T-helper 9 cell (primary cell): ENCODE measurements at places on chromosomes 2 and 18.

DNA sequence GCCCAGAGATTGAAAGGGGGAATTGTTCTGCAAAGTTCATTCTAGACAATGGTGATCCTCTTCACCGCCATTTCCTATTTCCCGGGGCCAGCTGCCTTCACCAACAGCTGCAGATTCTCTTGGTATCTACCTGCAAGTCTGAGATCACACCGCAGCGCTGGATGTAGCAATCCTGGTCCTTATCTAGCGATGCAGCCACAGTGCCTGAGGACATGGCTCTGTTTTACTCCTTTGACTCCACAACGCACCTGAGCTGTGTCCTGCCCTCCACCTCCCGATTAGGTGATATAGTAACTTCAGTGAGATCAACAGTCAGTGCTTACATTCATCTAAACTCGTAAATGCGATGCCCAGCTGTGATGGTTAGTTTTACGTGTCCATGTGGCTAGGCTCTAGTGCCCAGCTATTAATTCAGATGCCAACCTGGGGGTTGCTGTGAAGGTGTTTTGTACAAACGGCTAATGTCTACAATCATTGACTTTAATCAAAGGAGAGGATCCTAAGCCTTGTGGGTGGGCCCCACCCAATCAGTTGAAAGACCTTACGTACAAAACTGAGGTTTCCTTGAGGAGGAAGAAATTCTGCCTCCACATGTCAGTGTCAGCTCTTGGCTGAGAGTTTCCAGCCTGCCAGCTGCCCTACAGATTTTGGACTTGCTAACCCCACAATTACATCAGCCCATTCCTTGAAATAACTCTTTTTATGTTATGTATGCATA is 189.8 kb downstream of the SH3BP4 start:
- no peak for DNase-seq

- DNase-seq = no peak
Observed at GRCh38 chr18:32048507-32049091, 30.0 kb downstream of the RNF125 start.

GRCh38 chr2:233352141-233352842 is 2.0 kb upstream of the DGKD start:
- DNase-seq = no peak

DNA sequence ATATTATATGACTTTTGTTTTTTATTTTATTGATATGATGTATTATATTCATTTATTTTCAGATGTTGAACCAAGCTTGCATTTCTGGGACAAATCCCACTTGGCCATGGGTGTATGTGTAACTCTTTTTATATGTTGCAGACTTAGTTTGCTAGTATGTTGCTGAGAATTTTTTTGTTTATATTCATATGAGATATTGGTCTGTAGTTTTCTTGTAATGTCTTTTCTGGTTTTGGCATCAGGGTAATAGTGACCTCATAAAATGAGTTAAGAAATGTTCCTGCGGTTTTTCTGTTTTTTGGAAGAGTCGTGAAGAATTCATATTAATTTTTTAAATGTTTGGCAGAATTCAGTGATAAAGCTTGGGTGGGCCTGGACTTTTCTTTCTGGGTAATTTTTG is 88.7 kb downstream of the ASB1 start:
- no peak for DNase-seq

- no peak for DNase-seq
Observed at GRCh38 chr2:240628507-240628807, 3.2 kb downstream of the GPR35 start.

DNA sequence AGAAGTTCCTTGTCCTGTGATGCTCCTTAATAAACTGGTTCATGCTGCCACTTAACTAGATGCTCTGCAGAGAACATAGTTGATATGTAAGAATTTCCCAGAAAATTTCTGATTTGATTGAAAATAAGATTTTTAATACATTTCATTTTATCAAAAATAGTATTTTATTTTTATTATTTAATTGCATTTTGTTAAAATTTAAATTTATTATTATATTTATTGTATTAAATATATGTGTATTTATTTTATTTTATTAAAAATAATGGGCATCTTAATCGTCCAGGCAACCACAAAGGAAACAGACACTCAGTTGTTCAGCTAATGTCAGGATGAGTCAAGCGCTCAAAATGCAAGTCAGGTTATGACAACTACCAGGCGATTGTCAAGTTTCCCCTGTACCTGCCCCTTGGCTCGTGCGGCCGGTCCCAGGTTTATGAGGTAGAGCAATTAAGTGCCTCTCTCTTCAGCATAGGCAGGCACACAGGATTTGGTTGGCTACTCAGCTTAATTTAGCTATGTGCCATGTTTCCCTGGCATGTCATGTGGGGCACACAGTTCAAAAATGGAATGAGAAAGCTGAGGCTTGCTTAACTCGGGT is 361.2 kb downstream of the RND3 start:
- DNase-seq = no peak

GRCh38 chr2:168997794-168998193 is 33.3 kb downstream of the ABCB11 start:
- DNase-seq = no peak

- no peak for DNase-seq
Observed at GRCh38 chr2:36348721-36349120, 6.9 kb upstream of the CRIM1 start.

- DNase-seq = no peak
Observed at GRCh38 chr2:175439416-175439815, 257.9 kb upstream of the ATP5MC3 start.

- no peak for DNase-seq
Observed at GRCh38 chr2:65940856-65941255, 494.1 kb upstream of the MEIS1 start.

DNA sequence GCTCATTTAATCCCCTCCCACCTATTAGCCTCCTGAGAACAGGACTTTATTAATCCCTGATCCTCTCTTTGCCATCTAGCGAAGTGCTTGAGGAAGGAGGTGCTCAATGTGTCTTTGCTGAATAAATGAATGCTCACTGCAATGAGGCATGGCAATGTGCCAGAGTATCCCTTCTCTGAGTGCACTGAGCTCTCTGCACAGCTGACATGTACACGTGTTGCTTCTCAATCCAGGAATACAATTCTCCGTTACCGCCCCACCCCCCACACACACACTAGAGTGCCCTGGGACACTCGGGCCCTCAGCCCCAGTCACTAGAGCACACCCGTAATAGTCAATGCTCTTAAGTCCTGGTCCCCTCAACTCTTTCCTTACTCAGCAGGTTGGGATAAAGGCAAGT is 41.4 kb downstream of the FAM178B start:
- DNase-seq = no peak

DNA sequence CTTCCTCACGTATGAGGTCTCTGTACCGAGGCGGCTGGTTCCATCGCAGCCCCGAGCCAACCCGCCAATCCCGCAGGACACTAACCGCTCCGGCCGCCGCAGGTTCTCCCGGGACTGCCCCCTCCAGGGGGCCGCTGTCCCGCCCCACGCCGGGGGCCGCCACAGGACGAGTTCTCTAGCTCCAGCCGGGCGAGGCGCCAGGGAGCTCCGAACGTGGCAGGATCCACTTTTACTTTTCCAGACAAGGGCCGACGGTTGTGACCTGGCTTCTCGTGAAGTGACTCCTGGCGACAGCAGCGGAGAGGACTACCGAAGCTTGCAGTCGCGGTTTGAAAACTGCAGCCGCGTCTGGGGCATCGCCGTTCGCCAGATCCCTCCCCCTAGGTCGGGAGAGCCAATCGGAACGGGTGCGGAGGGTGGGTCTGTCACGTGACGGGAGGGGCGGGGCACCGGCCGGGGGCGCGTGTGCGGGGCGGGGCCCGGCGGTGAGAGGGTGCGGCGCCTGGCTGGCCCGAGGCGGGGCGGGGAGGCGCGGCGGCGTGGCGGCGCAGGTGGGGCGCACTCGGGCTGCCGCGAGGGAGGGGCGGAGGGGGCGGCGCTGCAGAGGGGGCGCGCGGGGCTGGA is at the start of gene STK17B:
TSS of gene STK17B (minus strand) at position 331 of the 624 bp plus-strand sequence. CDS start 8,195 bp downstream, outside the sequence.
- DNase-seq = peak; percentile 97

- no peak for DNase-seq
Observed at GRCh38 chr18:57705832-57706595, 84.4 kb upstream of the NARS1 start.

DNA sequence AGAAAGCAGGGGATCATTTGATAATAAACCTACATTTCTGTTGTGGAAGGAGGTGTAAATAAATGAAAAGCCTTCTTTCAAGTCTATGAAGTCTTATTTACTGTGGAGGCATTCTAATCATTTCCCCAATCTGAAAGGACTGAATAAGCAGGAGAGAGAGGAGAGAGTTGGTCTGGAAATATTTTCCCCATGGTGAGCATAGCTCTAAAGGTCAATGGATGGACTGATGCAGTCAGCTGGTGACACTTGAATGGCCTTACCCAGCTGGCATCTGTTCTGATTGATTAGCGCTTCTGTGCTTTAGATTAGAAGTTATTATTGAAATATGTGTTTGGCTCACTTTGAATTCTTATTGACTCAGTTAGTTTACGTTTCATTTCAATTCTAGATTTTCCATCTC is 122.7 kb downstream of the PARD3B start:
- no peak for DNase-seq

DNA sequence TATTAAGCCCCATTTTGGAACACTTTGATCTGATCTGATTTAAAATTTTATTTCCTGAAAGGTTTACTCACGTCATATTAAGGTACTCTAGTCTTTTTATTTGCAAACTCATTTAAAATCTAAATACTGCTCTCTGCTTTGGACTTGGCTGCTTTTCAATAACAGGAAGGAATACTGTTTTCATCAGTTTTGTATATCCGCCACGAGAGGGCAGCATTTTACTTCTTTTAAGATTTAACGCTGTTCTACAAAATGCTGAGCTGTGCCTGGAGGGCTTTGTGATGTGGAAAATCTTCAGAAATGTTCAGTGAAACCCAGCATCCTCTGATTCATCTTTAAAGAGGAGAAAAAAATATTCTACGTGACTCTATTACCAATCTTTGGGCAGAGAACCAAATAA is 37.5 kb upstream of the SLC38A11 start:
- DNase-seq = peak; percentile 15

DNA sequence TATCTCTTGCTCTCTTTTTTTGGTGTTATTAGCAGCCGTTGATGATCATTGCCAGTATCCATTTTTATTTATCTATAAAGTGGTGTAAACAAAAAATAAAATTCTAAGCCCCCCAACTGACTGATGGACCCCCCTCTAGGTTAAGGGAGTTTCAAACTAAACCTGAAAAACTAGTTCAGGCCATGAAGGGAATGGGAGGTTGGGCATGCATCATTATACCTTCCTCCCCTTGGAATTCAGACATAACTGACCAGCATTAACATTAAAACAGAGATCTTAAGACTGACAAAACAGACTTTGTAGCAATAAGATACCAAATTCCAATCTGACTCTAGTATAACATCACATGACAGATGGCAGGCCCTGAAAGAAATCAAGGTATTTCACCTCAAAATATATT is 20.2 kb downstream of the RALBP1 start:
- no peak for DNase-seq

DNA sequence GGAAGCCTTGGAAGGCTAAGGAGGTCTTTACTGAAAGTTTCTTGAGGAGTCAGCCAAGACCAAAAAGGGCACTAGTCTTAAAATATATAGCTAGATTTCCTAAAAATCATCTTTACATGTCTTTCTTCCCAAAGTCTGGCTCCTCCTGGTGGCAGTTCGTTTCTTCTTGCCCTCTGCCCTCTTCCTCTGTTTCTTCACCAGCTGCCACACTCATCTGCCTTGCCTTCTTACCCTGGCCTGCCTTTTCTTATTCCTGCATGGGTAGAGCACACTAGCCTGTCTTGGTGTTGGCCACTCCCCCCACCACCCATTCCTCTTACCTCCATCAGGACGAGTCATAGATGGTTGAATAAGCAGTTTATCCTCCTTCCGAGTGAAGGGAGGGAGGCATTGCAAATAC is 129.8 kb downstream of the RAPGEF4 start:
- no peak for DNase-seq

- no peak for DNase-seq
Observed at GRCh38 chr2:149418065-149418464, 87.7 kb downstream of the LYPD6 start.

GRCh38 chr2:36565712-36566111 is 32.3 kb downstream of the FEZ2 start:
- no peak for DNase-seq

GRCh38 chr2:28643911-28644334 is 107.7 kb upstream of the PPP1CB start:
- DNase-seq = no peak

DNA sequence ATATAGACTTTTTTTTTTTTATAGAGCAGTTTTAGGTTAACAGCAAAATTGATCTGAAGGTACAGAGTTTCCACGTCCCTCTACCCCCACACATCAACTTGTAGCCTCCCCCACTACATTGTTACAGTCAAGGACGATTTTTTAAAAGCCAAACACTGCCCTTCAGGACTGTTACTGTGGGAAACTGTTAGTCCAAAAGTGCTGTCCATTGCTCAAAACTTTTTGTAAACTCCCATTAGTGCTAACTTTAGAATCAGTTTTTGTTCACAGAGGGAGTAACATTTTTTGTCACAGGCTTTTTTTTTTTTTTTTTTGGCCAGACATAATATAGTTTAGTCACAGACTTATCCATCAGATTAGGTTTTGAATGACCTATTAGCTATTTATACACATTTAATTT is 24.1 kb downstream of the ELP2 start:
- no peak for DNase-seq

GRCh38 chr2:219272356-219272755 is 6.8 kb upstream of the DNAJB2 start:
- DNase-seq = no peak

DNA sequence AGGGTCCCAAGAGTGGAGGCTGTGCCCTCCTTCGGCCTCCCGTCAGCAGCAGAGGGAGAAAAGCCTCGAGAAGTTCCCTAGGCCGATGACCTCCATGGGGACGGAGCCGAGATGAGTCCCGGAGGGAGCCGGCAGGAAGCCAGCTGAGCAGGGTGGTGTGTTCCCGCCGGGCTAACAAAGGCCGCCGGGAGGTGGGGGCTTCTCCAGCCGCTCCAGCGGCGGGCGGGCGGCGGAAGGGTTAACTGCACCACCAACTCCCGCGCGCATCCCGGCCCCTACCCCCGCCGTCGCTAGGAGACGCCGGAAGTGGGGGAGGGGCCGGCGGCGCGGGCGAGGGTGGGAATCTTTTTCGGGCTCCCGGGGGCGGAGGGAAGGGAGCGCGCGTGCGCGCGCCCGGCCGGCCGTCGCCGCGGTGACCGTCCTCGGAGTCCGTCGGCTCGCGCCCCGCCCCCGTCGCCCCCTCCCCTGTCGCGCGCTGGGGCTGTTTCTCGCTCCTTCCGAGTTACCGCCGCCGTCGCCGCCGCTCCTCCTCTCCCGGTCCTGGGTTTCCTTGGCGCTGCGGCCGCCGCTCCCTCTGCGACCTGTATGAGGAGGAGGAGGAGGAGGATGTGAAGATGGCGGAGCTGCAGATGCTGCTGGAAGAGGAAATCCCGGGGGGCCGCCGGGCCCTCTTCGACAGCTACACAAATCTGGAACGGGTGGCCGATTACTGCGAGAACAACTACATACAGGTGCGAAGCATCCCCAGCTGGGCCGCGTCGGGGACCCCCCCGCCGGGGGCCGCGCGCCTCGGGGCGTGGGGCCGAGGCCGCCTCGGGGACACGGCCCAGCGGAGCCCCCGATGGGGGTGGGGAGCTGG is at the start of gene ABI2:
TSS of gene ABI2 (plus strand) at position 494 of the 859 bp plus-strand sequence. CDS start at position 615, 121 bp downstream.
- peak; percentile 50 for DNase-seq

DNA sequence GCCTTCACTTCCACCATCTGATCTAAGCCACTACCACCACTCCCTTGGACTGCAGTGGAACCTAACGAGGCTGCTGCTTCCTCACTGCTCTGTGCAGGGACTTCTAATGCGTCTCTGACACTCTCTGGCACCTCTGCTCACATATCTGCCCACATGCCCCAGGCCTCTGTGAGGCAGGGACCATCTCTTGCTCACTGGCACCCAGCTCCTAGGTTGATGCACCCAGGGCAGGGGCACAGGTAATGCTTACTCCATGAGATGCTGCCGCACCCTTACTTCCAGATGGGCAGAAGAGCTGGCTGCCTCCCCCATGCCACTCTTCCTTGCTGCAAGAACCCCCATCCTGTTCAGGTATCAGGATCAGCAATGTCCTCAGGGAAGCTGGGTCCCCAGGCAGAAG is 294.0 kb upstream of the HS6ST1 start:
- no peak for DNase-seq
